ENCODE measurements at places on chromosomes 1 and 21. TPM values are rescaled to one million over a fixed set of nuclear protein-coding genes. Genes with fewer than 3 reads are reported as not detected.
A peak's percentile ranks its signal among the peaks of the same experiment; 100 is the strongest.

- H3K27me3 ChIP-seq, result no peaks in the 10 kb centered on the region
- H3K36me3 ChIP-seq, result no peaks in the 10 kb centered on the region
- no peak overlapping the region for H3K27ac ChIP-seq
- no peak for DNase-seq
- H3K4me3 ChIP-seq, result no peak overlapping the region
These were observed 78.9 kb downstream of the CLEC20A start for GRCh38 chr1:178417858-178418257.

DNA sequence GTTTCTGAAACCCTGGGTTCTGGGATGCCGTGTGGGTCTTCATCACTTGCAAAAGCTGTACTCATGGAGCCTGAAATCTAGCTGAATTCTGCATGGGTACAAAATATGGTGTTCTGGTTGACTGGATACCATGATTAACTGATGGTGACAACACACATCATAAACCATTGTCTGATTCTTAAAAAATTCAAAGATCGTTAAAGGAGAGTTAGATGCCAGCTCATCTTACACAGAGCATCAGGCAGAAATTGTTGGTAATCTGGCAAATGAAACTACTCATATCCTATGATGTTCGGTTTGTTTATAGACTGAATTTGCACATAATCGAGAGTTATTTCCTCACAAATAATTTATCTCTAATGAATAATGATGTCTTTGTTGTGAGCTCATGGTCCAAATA is 218.1 kb upstream of the PKN2 start:
- no peak overlapping the region for H3K4me3 ChIP-seq
- no peak for DNase-seq
- no peaks in the 10 kb centered on the region for H3K4me1 ChIP-seq
- H3K36me3 ChIP-seq, result no peaks in the 10 kb centered on the region
- peaks cover 18% of the 10 kb centered on the region for H3K27me3 ChIP-seq

GRCh38 chr1:239527051-239527693 is 140.8 kb downstream of the CHRM3 start:
- DNase-seq, result no peak
- no peaks in the 10 kb centered on the region for H3K36me3 ChIP-seq

- DNase-seq, result no peak
- no peak overlapping the region for H3K27ac ChIP-seq
- no peak overlapping the region for H3K4me3 ChIP-seq
- H3K4me1 ChIP-seq, result no peaks in the 10 kb centered on the region
- no peaks in the 10 kb centered on the region for H3K36me3 ChIP-seq
These were observed 156.3 kb upstream of the C1orf174 start for GRCh38 chr1:4056422-4056821.

DNA sequence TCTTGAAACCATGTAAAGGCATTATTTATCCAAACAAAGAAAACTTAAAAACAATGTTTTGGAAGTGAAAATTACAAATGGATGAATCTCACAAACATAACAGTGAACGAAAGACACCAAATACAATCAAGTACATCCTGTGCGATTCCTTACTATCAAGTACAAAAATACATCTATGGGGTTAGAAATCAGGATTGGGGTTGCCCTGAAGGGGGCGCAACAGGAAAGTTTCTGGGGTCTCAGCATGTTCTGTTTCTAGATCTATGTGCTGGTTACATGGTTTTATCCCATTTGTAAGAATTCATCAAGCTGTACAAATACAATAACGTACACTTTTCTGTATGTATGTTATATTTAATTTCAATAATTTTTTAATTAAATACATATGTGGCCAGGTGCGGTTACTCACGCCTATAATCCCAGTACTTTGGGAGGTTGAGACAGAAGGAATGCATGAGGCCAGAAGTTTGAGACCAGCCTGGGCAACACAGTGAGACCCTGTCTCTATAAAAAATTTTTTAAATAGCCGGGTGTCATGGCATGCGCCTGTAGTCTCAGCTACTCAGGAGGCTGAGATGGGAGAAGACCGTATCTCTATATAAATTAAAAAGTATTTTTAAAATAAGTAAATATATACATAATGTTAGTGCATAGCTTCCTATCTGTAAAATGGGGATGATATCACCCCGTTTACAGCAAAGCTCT is 121.5 kb upstream of the SOD1 start:
- H3K4me3 ChIP-seq, result no peak overlapping the region
- no peaks in the 10 kb centered on the region for H3K27me3 ChIP-seq

- no peaks in the 10 kb centered on the region for H3K27me3 ChIP-seq
- H3K4me3 ChIP-seq, result no peak overlapping the region
- DNase-seq, result no peak
- no peaks in the 10 kb centered on the region for H3K36me3 ChIP-seq
- no peak overlapping the region for H3K27ac ChIP-seq
These were observed 39.1 kb downstream of the NIPAL3 start for GRCh38 chr1:24454673-24455072.

- no peaks in the 10 kb centered on the region for H3K4me1 ChIP-seq
- H3K36me3 ChIP-seq, result no peaks in the 10 kb centered on the region
- H3K4me3 ChIP-seq, result no peak overlapping the region
- H3K27me3 ChIP-seq, result no peaks in the 10 kb centered on the region
- no peak for DNase-seq
These were observed 9.9 kb downstream of the GIPC2 start for GRCh38 chr1:78055565-78056132.

DNA sequence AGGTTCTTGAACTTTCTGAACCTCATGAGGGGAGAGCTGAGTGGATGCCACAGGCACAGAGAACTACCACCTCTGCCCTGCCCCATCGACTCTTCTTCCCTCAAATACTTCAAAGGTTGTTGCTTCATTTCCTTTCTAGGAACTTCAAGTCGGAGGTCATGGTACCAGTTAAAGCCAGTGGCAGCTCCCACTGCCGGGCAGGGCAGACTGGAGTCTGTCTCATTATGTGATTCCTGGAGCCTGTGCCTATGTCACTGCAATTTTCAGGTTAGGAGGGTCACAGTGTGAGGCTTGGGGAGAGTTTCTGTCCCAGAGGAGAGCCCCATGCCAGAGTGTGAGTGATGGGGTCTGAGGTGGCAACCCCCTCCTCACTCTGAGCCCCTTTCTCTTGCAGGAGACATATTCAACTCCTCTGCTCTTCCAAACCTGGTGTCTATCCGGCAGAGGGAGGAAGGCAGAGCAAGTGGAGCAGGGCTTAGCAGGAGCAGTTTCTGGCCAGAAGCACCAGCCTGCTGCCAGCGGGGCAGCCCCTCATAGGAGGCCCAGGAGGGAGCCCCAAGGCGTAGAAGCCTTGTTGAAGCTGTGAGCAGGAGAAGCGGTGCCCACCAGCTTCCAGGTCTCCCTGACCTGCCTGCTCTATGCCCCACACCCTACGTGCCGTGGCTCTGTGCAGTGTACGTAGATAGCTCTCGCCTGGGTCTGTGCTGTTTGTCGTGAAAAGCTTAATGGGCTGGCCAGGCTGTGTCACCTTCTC is 29.3 kb downstream of the CAMK1G start:
- H3K4me1 ChIP-seq, result no peaks in the 10 kb centered on the region
- H3K4me3 ChIP-seq, result no peak overlapping the region
- no peak for DNase-seq
- H3K27me3 ChIP-seq, result no peaks in the 10 kb centered on the region

DNA sequence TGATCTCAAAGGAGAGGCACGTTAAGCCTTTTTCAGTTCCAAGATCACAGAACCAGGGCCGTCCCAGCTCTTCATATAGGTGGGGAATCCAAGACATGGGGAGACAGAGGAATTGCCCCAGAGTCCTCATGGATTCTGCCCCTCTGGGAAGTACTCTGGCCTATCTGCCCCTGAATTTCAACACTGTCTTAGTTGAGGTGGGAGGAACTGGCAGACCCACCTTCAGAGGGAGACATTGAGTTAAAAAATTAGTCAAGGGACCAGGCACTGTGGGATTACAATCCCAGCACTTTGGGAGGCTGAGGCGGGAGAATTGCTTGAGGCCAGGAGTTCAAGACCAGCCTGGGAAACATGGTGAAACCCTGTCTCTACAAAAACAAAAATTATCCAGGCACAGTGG is 2.1 kb upstream of the KNCN start:
- no peak overlapping the region for H3K4me3 ChIP-seq
- peaks cover 19% of the 10 kb centered on the region for H3K27me3 ChIP-seq
- DNase-seq, result no peak
- no peaks in the 10 kb centered on the region for H3K36me3 ChIP-seq

- DNase-seq, result no peak
- no peaks in the 10 kb centered on the region for H3K27me3 ChIP-seq
- no peak overlapping the region for H3K4me3 ChIP-seq
- H3K4me1 ChIP-seq, result no peaks in the 10 kb centered on the region
These were observed 75.1 kb downstream of the PGM1 start for GRCh38 chr1:63668298-63668697.

- H3K27me3 ChIP-seq, result no peaks in the 10 kb centered on the region
- no peak overlapping the region for H3K27ac ChIP-seq
- no peak overlapping the region for H3K4me3 ChIP-seq
- no peak for DNase-seq
These were observed 35.1 kb downstream of the PIGM start for GRCh38 chr1:159996653-159997052.

- no peak overlapping the region for H3K4me3 ChIP-seq
- no peaks in the 10 kb centered on the region for H3K36me3 ChIP-seq
- no peak overlapping the region for H3K27ac ChIP-seq
- no peaks in the 10 kb centered on the region for H3K27me3 ChIP-seq
- no peak for DNase-seq
These were observed 29.1 kb upstream of the ADAMTS1 start for GRCh38 chr21:26874347-26874746.

GRCh38 chr1:46186076-46186475 is 9.8 kb upstream of the P3R3URF start:
- no peaks in the 10 kb centered on the region for H3K36me3 ChIP-seq
- peak overlapping the region; percentile 4 for H3K27ac ChIP-seq
- DNase-seq, result no peak
- H3K27me3 ChIP-seq, result no peaks in the 10 kb centered on the region
- H3K4me1 ChIP-seq, result peaks cover 65% of the 10 kb centered on the region
- H3K4me3 ChIP-seq, result no peak overlapping the region

- H3K4me3 ChIP-seq, result no peak overlapping the region
- no peaks in the 10 kb centered on the region for H3K4me1 ChIP-seq
These were observed 78.4 kb downstream of the ALPL start for GRCh38 chr1:21587602-21587953.

GRCh38 chr1:198657550-198658064 is 18.8 kb downstream of the PTPRC start:
- H3K36me3 ChIP-seq, result no peaks in the 10 kb centered on the region
- H3K4me3 ChIP-seq, result no peak overlapping the region
- no peak for DNase-seq

DNA sequence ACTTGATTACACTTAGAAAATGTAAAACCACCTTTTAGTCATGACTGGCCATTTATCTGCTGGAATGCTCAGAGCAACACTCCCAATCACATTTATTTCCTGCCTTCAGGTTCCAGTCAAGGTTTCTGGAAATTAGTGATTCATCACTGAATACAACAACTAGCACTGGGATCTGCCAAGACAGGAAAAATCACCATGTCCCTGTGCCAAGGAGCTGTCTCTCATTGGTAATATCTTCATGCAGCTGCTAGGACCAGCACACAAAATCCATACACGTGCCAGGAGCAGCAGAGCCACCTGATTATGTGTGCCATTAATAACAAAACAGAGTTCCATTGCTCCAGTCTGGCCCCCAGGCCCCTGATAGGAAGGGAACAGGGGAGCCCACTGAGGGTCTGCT is 194.6 kb downstream of the TNR start:
- H3K4me1 ChIP-seq, result no peaks in the 10 kb centered on the region
- H3K27me3 ChIP-seq, result no peaks in the 10 kb centered on the region
- no peak overlapping the region for H3K4me3 ChIP-seq
- H3K27ac ChIP-seq, result no peak overlapping the region
- no peak for DNase-seq

GRCh38 chr21:16742741-16743140 is 770.1 kb upstream of the CXADR start:
- no peak overlapping the region for H3K4me3 ChIP-seq
- no peak overlapping the region for H3K27ac ChIP-seq
- no peaks in the 10 kb centered on the region for H3K27me3 ChIP-seq
- H3K36me3 ChIP-seq, result no peaks in the 10 kb centered on the region

- H3K4me3 ChIP-seq, result no peak overlapping the region
- DNase-seq, result no peak
- no peaks in the 10 kb centered on the region for H3K27me3 ChIP-seq
- H3K4me1 ChIP-seq, result no peaks in the 10 kb centered on the region
These were observed 68.2 kb downstream of the MAP10 start for GRCh38 chr1:232873412-232873811.

DNA sequence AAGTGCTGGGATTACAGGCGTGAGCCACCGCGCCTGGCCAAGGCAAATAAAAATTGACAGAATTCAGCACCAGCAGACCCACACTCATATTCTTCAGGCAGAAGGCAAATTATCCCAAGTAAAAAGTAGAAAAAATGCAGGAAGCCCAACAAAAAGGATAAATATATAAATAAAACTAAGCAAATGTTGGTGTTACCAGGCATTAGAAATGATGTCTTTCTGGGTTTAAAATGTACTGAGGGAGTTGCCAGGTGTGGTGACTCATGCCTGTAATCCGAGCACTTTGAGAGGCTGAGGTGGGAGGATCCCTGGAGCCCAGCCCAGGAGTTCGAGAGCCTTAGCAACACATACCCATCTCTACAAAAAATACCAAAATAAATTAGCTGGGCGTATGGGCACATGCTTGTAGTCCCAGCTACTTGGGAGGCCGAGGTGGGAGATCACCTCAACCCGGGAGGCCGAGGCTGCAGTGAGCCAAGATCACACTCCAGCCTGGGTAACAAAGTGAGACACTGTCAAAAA is 6.3 kb downstream of the INTS11 start:
- H3K27me3 ChIP-seq, result no peaks in the 10 kb centered on the region
- H3K4me1 ChIP-seq, result peaks cover 39% of the 10 kb centered on the region
- no peak overlapping the region for H3K4me3 ChIP-seq
- H3K36me3 ChIP-seq, result peaks cover 12% of the 10 kb centered on the region
- H3K27ac ChIP-seq, result peak overlapping the region; percentile 89

Gene ZNF683
- not detected for total RNA-seq

Gene TMEM51
- 20.9 TPM for total RNA-seq

Gene CD48
- total RNA-seq, result not detected

Gene NOL9
- 8.6 TPM for total RNA-seq

Gene RAB13
- total RNA-seq, result 27.9 TPM

Gene OLIG2
- not detected for total RNA-seq

Gene AADACL3
- not detected for total RNA-seq

Gene ANGPTL3
- not detected for total RNA-seq

Gene LCE2C
- not detected for total RNA-seq

Gene ST6GALNAC3
- 5.7 TPM for total RNA-seq

Gene LCE1F
- not detected for total RNA-seq

Gene GBP5
- not detected for total RNA-seq

Gene RNU1-2
- total RNA-seq, result under 0.01 TPM

Gene EDARADD
- total RNA-seq, result not detected

Gene DCDC2B
- not detected for total RNA-seq

Gene C1orf185
- not detected for total RNA-seq

Gene MTARC1
- 16.8 TPM for total RNA-seq

Gene LAMC2
- 9.7 TPM for total RNA-seq

Gene PRAMEF26
- total RNA-seq, result not detected
